ENCODE measurements at places on chromosomes 1 and 21.

GRCh38 chr1:29624320-29625083 lies 388.2 kb downstream of the PTPRU start:
- no peak overlapping the region for H3K4me3 ChIP-seq
- peaks cover 8% of the 10 kb centered on the region for H3K27me3 ChIP-seq
- no peak for DNase-seq

DNA sequence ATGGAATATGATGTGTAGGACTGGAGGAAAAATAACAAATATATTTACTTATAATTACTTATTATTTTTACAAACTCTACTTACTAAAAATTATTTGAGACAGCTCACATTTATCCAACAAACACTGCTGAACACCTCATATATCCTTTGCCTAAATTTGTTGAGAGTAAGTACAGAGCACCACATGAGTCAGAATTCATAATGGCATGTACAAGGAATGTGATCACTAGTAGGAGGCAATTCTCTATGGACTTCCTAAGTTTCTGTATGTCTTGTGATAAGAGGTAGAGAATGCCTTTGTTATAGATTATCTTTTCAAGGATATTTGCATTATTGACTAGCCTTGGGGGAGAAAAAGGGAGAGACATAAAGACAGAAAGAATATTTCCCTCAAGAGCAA lies 8.2 kb upstream of the ST6GALNAC3 start:
- no peak overlapping the region for H3K27ac ChIP-seq
- no peaks in the 10 kb centered on the region for H3K36me3 ChIP-seq
- DNase-seq = no peak
- peaks cover 12% of the 10 kb centered on the region for H3K27me3 ChIP-seq
- H3K4me3 ChIP-seq = no peak overlapping the region

- H3K27me3 ChIP-seq = no peaks in the 10 kb centered on the region
- H3K27ac ChIP-seq = no peak overlapping the region
- no peak for DNase-seq
- no peaks in the 10 kb centered on the region for H3K4me1 ChIP-seq
Observed at GRCh38 chr1:95245029-95245428, 11.0 kb downstream of the RWDD3 start.

- DNase-seq = no peak
- H3K27me3 ChIP-seq = peaks cover 3% of the 10 kb centered on the region
- peaks cover 6% of the 10 kb centered on the region for H3K36me3 ChIP-seq
- H3K4me3 ChIP-seq = peak overlapping the region; percentile 84
Observed at GRCh38 chr1:28887835-28888682, 26.3 kb upstream of the EPB41 start.

GRCh38 chr1:221444346-221444745 lies 297.5 kb downstream of the DUSP10 start:
- H3K4me1 ChIP-seq = peaks cover 12% of the 10 kb centered on the region
- H3K36me3 ChIP-seq = no peaks in the 10 kb centered on the region
- H3K4me3 ChIP-seq = no peak overlapping the region
- no peak for DNase-seq
- no peaks in the 10 kb centered on the region for H3K27me3 ChIP-seq

DNA sequence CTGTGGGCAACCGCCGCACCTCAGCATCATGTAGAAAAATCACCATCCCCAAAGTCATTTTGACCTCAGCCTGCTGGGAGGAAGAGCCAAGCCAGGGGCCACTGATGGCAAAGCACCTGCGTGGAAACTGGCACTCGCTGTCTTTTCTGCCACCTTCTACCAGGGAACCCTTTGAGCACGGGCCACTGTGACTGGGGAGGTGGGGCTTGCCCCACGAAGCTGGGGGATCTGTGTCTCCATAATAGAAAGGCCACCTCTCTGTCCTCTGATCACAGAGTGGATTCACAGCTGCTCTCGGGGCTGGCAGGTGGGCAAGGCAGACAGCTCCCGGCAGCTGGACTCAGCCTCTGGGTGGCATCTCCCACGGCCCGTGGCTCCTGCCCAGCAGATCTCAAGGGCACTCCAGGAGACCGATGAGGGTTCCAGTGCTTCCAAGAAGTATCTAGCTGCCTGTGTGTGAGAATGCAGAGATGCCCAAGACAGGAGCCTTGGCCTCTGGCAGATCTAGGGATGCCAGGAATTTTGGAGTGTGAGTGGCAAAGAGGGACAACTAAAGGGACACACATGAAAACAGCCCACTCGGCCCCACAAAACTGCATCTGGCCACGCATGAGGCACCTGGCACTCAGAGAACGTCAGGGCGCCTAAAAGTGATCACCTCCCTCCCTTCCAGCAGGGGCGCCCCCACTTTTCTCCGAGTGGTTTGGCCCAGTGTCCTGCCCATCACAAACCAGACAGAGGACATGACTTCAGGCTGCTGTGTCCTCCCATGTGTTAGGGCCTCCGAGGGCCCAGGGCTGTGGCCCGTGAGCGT lies 102.6 kb downstream of the PDE9A start:
- no peak overlapping the region for H3K4me3 ChIP-seq
- no peaks in the 10 kb centered on the region for H3K4me1 ChIP-seq
- no peaks in the 10 kb centered on the region for H3K36me3 ChIP-seq
- peaks cover 4% of the 10 kb centered on the region for H3K27me3 ChIP-seq
- DNase-seq = no peak
- no peak overlapping the region for H3K27ac ChIP-seq

GRCh38 chr1:151920149-151920548 lies 10.8 kb upstream of the THEM4 start:
- H3K4me3 ChIP-seq = no peak overlapping the region
- peaks cover 11% of the 10 kb centered on the region for H3K27me3 ChIP-seq
- H3K4me1 ChIP-seq = peaks cover 15% of the 10 kb centered on the region
- H3K27ac ChIP-seq = no peak overlapping the region
- DNase-seq = no peak

GRCh38 chr1:169149555-169150286 lies 43.2 kb downstream of the ATP1B1 start:
- no peak overlapping the region for H3K4me3 ChIP-seq
- no peak overlapping the region for H3K27ac ChIP-seq
- no peaks in the 10 kb centered on the region for H3K36me3 ChIP-seq
- DNase-seq = no peak

GRCh38 chr1:67051196-67051595 lies 2.8 kb downstream of the SLC35D1 start:
- no peak overlapping the region for H3K4me3 ChIP-seq
- H3K27me3 ChIP-seq = peaks cover 4% of the 10 kb centered on the region
- peaks cover 31% of the 10 kb centered on the region for H3K4me1 ChIP-seq
- no peak overlapping the region for H3K27ac ChIP-seq
- DNase-seq = no peak
- peaks cover 32% of the 10 kb centered on the region for H3K36me3 ChIP-seq

DNA sequence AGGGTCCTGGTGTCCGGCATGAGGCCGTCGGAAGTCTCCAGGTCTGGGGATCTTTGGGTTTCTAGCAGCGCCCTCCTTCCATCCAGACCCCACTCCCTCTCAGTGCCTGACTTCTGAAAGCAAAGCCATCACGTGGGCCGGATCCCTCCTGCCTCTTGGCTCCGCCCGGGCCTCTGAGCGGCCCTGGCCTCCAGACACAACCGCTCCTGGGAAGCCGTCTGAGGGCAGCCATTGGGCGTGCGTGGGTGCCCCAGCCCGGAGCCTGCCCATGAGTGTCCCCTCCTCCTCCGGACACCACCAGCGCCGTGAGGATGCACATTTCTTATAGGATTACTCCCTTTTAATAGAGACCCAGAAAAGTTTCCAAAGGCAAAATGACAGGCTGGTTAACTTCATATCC lies 137.0 kb upstream of the ARHGEF16 start:
- peaks cover 21% of the 10 kb centered on the region for H3K27me3 ChIP-seq
- DNase-seq = no peak
- H3K4me3 ChIP-seq = no peak overlapping the region
- H3K27ac ChIP-seq = no peak overlapping the region
- peaks cover 5% of the 10 kb centered on the region for H3K4me1 ChIP-seq

DNA sequence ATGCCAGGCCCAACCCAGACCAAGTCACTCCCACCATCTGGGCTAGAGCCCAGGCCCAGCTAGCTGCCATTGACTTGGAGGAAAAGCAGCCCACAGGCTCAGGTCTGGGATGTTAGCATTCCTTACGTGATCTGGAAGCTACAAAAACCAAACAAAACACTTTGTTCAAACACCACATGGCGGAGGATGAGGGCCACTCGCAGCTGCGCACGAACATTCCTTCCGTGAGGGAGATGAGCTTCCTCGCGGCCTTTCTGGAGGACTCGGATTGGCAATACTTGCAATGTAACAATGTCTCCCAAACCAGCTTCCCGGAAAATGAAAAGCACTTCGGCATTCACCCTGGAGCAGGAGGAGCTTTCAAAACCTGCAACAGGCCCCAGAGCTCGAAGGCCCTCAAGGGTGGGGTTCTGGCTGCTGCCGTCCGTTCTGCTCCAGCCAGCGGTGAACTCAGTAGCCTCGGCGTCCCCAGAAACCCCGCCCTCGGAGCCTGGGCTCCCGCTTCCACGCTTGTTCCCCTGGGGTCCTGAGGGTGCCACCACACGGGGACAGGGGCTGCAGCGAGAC lies 40.5 kb downstream of the COL6A1 start:
- peak; percentile 4 for DNase-seq
- H3K27me3 ChIP-seq = peaks cover 22% of the 10 kb centered on the region
- H3K36me3 ChIP-seq = no peaks in the 10 kb centered on the region
- H3K4me3 ChIP-seq = no peak overlapping the region
- no peak overlapping the region for H3K27ac ChIP-seq

GRCh38 chr1:116502671-116503314 lies 68.0 kb downstream of the CD58 start:
- H3K36me3 ChIP-seq = peaks cover 13% of the 10 kb centered on the region

DNA sequence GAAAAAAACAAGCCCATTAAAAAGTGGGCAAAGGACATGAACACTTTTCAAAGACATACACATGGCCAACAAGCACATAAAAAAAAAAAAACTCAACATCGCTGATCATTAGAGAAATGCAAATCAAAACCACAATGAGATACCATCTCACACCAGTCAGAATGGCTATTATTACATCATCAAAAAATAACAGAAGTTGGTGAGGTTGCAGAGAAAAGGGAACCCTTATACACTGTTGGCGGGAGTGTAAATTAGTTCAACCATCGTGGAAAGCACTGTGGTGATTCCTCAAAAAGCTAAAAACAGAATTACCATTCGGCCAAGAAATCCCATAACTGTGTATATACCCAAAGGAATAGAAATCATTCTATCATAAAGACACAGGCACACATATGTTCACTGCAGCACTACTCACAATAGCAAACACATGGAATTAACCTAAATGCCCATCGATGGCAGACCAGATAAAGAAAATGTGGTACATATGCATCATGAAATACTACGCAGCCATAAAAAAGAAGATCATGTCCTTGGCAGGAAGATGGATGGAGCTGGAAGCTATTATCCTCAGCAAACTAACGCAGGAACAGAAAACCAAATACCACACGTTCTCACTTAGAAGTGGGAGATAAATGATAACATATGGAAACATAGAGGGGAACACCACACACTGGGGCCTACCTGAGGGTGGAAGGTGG lies 70.1 kb downstream of the INTS7 start:
- no peak overlapping the region for H3K4me3 ChIP-seq
- peaks cover 56% of the 10 kb centered on the region for H3K36me3 ChIP-seq
- H3K27me3 ChIP-seq = no peaks in the 10 kb centered on the region
- H3K27ac ChIP-seq = no peak overlapping the region

GRCh38 chr1:110302836-110303235 lies 36.3 kb upstream of the RBM15 start:
- peaks cover 29% of the 10 kb centered on the region for H3K27me3 ChIP-seq
- H3K27ac ChIP-seq = no peak overlapping the region
- H3K4me1 ChIP-seq = no peaks in the 10 kb centered on the region
- DNase-seq = no peak

DNA sequence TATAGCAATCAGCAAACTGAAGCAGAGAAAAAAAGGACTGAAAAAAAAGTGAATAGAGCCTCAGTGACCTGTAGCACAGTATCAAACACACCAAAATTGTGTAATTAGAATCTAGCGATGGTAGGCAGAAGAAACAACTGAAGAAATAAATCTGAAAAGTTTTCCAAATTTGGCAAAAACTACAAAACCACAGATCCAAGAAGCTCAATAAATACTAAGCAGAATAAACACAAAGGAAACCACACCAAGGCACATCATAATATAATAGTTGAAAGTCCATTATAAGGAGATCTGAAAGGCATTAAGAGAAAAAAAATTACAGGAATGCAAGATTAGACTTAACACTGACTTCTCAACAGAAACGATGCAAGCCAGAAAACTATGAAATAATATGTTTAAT lies 7.1 kb upstream of the IL12RB2 start:
- H3K27ac ChIP-seq = no peak overlapping the region
- H3K4me3 ChIP-seq = no peak overlapping the region
- no peaks in the 10 kb centered on the region for H3K27me3 ChIP-seq
- H3K4me1 ChIP-seq = peaks cover 44% of the 10 kb centered on the region
- H3K36me3 ChIP-seq = peaks cover 4% of the 10 kb centered on the region
- DNase-seq = no peak

DNA sequence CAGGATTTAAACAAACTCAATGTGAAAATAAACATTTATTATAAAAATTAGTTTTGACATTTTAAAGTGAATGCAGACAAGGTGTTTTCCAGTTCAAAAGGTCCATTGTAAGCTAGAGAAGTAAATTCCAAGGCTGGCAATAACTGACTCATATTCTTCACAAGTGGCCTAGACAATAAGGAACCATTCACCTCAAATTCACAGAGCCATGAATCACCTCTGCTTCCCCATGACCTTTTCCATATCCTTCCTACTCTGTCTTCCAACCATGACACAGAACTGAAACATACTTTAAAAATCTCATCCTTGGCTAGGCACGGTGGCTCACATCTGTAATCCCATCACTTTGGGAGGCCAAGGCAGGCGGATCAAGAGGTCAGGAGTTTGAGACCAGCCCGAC lies 24.8 kb downstream of the F11R start:
- H3K4me1 ChIP-seq = peaks cover 5% of the 10 kb centered on the region
- no peak overlapping the region for H3K4me3 ChIP-seq
- no peak overlapping the region for H3K27ac ChIP-seq
- peaks cover 12% of the 10 kb centered on the region for H3K36me3 ChIP-seq
- no peak for DNase-seq
- H3K27me3 ChIP-seq = no peaks in the 10 kb centered on the region

DNA sequence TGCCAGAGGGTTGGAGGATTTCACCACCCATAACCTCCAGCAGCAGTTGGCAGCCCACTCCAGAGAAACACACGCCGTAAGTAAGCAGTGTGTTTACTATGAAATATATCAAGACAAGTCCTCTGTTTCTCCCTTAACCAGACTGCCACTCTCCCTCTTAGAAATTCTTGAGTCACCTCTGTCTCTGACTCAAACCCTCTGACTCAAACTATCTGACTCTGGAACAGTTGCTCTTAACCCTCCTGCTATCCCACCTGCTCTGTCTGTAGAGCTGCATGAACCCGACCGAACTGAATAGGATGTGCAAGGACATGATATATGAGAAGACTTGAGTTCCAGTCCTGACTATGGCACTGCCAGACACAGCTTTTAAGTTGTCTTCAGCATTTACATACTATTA lies 14.1 kb downstream of the INPP5B start:
- H3K27me3 ChIP-seq = no peaks in the 10 kb centered on the region
- H3K4me1 ChIP-seq = peaks cover 29% of the 10 kb centered on the region
- H3K27ac ChIP-seq = no peak overlapping the region
- peaks cover 12% of the 10 kb centered on the region for H3K36me3 ChIP-seq
- DNase-seq = peak; percentile 6

DNA sequence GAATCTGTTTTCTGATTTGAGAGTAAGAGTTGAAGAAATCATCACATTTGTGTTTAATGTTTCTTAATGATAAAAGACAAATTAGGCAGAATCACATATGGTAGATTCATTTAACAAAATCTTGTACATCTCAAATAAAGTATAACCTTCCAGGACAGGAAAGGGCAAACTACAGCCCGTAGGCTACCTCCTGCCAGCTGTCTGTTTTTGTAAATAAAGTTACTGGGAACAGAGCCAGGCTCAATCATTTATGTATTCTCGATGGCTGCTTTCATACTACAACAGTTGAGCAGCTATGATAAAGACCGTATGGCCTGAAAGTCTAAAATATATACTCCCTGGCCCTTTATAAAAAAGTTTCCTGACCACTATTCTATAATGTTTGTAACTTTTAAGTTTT lies 204.1 kb downstream of the COL24A1 start:
- no peak overlapping the region for H3K27ac ChIP-seq
- no peak for DNase-seq
